ENCODE measurements at places on chromosomes 16 and 17. TPM values are rescaled to one million over a fixed set of nuclear protein-coding genes. Genes with fewer than 3 reads are reported as not detected.

- DNase-seq, result no peak
Observed at GRCh38 chr17:65895969-65896368, 296.0 kb downstream of the CEP112 start.

GRCh38 chr17:27241346-27241946 lies 52.5 kb upstream of the WSB1 start:
- DNase-seq, result peak; percentile 17

GRCh38 chr16:87141402-87141801 lies 175.8 kb downstream of the C16orf95 start:
- DNase-seq, result no peak

GRCh38 chr16:10093576-10093975 lies 88.7 kb downstream of the GRIN2A start:
- no peak for DNase-seq

GRCh38 chr17:80513892-80514291 lies 30.7 kb upstream of the RPTOR start:
- DNase-seq, result no peak

- DNase-seq, result no peak
Observed at GRCh38 chr17:59151591-59151990, 3.4 kb downstream of the SKA2 start.

DNA sequence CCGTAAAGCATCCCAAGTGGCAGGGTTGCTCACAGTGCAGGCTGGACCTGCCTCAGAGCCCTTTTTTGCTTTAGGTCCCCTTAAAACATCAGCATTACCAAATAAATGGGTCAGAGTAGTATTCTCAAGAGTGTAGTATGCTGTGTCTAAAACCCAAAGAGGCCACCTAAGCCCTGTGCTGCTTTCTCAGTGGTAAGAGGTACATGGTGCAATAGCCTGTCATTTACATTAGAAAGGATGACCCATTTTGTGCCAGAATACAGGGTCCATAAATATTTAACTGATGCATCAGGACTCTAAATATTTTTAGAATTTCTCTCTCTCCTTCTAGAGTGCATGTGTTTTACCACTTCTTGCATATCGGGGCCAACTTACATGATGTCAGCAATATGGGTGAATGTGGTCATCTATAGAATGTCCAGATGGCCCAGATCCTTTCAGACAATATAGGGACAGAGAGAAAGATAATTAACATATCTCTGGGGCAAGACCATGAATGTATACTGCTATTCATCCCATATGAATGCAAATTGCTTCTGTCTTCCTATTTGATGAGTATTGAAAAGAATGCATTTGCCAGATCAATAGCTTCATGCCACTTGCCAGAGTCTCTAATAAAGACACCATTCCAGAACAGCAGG lies 329.2 kb downstream of the PMP22 start:
- no peak for DNase-seq

- no peak for DNase-seq
Observed at GRCh38 chr16:25005445-25006306, 9.5 kb downstream of the ARHGAP17 start.

DNA sequence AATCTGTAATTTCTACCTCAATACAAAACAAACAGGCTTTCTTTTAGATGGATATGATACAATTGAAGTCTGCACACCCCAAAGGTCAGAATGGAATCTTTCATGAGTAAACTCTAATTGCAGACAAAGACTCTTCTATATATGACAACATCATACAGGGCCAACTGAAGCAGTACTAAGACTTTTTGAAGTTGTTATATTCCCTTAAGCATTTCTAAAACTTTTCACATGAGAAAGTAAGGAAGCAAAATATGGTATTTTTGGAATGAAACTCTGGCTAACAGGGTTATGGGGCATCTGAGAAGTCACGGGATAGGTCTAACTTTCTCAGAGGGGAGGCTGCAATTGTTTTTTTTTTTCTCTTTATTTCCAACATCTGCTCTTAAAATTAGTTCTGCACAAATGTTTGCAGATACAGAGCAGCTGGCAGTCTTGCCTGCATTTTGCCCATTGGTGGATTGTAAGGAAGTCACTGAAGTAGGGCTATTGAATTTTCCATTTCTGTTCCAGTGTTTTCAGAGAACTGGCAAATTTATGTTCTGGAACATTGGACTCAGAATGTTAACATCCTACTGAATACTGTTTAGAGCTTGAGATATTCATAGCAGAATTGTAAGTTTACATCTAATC lies 59.1 kb downstream of the SSH2 start:
- DNase-seq, result no peak

- no peak for DNase-seq
Observed at GRCh38 chr16:825341-826061, 25.0 kb upstream of the GNG13 start.

DNA sequence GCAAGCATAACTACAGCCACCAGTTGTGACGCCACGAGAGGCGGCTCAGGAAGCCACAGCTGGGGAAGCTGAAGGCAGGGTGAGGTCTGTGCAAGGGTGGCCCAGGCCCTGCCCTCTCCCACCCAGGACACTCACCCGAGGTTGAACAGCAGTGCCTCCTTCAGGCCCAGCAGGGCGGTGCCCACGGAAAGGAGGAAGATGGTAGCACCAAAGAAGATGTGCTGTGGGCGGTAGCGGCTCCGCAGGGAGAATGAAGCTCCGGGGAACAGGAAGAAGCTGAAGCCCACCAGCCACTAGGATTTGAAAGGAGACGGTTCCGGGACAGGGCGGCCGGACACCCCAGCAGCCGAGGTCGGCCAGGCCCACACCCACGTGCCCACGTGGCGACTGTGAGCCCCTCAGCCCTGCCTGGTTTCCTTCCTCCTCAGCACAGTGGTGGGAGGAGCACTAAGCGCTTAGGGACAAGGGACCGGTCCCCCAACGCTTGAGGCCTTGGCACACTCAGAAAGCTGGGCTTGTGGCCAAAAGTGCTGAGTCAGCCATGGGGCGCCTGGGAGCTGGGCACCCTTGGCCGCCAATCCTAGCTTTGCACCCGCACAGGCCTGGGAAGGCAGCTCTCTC lies 11.0 kb downstream of the CYB561 start:
- peak; percentile 58 for DNase-seq

GRCh38 chr17:42673885-42674754 lies 2.7 kb downstream of the PLEKHH3 start:
- peak; percentile 40 for DNase-seq

DNA sequence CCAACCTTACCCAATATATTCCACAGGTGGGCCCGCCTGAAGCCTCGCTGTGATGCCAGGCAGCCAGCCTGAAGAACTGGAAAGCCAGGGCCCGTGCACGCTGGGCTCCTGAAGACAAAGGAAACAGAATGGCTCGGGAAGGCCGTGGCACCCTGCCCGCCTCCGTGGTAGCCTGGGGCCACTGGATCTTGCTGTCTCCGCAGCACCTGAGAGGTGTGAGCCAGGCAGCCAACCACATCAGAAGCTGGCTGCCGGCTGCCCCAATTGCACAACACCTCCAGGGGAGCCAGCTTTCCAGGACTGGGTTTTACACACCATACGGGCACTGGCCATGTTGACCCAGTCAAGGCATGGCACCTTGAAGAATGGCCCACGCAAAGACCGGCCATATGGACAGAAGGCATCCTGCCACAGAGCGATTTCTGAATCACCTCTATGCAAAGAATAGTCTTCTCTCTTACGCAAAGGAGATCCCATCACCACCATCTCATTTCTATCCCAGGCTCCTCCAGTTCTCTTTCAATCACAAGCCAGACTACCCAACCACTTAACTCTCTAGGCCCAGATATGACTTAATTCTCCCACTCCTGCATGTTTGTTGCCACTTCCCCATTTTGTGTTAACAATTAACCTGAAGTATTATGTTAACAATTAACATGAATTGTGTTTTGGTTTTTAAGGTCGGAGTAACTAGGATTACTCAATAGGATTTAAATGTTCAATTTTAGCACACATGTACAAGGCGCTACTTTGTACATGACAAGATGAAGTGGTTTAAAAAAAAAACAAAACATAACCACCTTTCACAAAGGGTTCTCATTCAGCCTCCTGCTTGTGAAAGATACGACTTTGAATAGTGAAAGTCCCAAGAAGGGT lies 32.1 kb downstream of the ZFHX3 start:
- no peak for DNase-seq

DNA sequence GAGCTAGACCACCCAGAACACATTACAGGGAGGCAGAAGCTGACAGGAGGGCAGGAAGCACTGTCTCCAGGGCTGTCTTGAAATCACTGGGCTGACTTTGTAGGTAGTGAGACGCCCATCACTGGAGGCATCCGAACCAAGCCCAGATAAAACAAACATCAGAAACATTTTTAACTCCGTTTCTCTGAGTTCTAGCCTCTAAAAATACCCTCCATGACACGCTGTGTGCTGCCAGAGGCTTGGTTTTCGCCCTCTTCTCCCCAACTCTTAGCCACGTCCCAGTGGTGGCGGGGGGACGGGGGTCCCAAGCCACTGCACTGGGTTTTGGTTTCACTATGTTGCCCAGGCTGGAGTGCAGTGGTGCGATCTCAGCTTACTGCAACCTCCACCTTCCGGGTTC lies 1.2 kb downstream of the CEP295NL start:
- DNase-seq, result no peak

DNA sequence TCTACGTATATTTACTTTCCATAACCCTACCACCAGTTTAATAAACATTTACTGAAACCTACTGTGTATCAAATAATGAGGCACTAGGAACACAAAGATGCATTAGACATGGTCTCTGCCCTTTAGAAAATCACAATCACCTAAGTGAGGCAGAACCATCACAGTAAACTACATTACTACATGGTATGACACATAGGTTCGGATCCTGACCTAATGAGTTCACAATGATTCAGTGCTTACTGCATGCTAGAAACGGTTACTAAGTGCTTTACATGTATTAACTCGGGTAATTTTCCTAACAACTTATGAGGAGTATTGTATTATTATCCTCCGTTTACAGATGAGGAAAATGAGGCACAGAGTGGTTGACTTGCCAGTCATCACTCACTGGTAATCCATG lies 5.2 kb upstream of the SYNRG start:
- DNase-seq, result no peak

GRCh38 chr16:85062845-85063244 lies 35.2 kb downstream of the KIAA0513 start:
- no peak for DNase-seq

GRCh38 chr17:57548421-57549410 lies 196.4 kb downstream of the CCDC182 start:
- DNase-seq, result no peak

DNA sequence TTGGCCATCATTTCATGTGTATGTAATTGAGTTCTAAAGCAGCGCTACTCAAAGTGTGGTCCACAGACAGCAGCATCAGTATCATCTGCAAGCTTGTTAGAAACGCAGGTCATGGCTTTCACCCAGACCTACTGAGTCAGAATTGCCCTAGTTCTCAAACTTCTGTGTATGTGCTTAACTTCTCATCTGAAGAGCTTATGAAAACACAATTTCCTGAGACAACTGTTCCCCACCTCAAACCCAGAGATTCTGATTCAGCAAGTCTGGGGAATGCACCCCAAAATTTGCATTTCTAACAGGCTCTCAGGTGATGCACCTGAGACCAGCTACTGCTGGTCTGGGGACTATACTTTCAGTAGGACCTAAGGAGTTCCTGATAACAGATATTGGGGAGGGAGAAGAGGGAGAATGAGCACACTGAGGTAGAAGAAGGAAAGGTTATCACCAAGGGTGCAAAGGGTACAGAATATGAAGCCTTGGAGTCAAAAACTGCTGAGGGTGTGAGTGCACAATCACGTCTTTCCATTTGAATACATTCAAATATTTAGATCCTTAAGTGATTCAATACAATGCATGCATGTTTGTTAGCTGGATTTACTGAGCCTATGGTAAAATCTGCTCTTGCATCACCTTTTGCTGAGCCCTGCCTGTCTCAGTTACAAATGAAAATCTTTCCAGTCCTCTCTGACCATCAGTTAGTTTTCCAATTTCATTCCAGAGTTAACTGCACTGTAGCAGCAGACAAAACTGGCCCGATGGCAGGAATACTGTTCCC lies 29.2 kb upstream of the SKAP1 start:
- DNase-seq, result peak; percentile 29

GRCh38 chr17:27621536-27621935 lies 9.5 kb upstream of the LGALS9 start:
- no peak for DNase-seq

- DNase-seq, result no peak
Observed at GRCh38 chr17:54901230-54901822, 674 bp downstream of the TOM1L1 start.

DNA sequence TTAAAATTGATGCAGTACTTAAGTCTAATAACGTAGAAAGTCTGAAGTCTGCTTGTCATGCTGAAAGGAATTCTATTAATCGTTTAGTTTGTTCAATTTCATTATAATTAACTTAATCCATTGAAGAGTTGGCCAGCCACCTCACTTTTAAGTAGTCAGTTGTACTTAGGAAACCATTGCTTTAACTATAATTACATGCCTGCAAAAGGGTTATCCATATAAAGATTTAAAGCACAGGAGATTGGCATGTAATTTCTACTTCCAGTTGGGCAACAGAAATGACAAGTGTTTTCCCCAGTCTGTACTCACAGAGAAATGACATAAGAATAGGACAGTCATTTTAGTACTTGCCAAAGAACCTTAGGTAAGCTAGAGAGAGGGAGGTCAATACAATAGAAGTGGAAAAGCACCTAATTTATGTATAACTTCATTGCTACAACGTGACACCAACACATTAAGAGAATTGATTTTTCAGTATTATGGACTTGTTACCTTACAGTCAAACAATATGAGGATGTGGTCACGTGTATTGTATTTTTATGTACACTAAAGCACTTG lies 3.7 kb upstream of the USP32 start:
- no peak for DNase-seq

DNA sequence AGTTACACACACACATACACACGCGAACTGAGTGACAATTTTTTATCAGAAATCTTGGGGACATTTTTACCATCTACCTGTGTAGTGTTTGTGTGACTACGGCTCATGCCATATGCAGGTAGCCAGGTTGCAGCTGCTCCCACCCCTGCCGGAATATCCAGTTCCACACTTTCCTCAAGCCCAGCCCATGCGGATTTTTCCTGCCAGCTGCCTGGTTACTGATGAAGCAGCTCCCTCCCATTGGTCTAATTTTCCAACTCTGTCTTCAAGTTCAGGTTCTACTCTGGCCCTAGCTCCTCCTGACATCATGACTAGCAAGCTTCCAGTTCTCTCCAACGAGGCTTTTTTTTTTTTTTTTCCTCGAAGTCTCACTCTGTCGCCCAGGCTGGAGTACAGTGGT lies 4.8 kb downstream of the GSG1L2 start:
- DNase-seq, result no peak

DNA sequence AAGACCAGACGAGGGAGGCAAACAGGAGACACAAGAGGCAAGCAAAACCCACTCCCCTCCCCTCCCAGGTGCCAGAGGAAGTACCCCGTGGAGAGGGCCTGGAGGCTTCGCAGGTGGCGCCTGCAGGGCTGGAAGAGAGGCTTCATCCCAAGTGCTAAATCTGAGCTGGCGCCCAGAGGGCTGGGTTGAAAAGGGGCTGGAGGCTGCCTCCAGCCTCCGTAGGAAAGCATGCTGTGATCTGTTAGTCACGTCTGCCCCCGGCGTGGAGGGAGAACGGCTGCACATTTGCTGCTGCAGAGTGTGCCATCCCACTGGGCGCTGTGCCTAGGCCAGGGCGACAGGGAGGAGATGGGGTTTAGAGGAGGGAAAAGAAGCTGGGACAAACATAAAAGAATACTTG lies 16.9 kb downstream of the RPH3AL start:
- DNase-seq, result peak; percentile 13

CA4 gene
- not detected for total RNA-seq

LLGL2 gene
- total RNA-seq, result 7.4 TPM

CCL4L2 gene
- 95.1 TPM for total RNA-seq

CDH5 gene
- total RNA-seq, result not detected

CD300LB gene
- total RNA-seq, result not detected

FGF11 gene
- 16.6 TPM for total RNA-seq

WFIKKN2 gene
- not detected for total RNA-seq

LRRC37A gene
- total RNA-seq, result 1.8 TPM

DCTPP1 gene
- total RNA-seq, result 105 TPM

LRRC75A gene
- 1.8 TPM for total RNA-seq

INCA1 gene
- 0.63 TPM for total RNA-seq
